ENCODE measurements at places on chromosomes 7 and 10.
A peak's percentile ranks its signal among the peaks of the same experiment; 100 is the strongest.

DNA sequence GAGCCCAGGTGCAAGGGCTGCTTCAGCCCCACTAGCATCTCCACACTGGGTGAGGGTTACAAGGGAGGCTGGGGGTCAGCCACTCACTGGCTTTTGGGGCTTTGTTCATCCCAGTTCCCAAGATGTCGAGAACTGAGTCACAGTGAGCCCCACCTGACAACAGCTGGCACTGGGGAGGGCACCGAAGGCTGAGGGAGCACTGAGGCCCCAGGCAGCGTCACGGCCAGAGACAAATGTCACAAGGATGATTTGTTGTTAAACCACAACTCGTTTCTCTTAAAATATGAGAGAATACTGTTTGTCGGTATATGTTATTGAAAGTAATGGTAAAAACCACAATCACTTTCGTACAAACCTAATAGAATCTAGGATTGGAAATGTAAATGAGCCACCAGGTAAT is 219.9 kb downstream of the CELF2 start:
- no peak for DNase-seq

GRCh38 chr10:7378602-7379403 is 32.0 kb downstream of the SFMBT2 start:
- no peak for DNase-seq

GRCh38 chr7:45985902-45986301 is 64.8 kb upstream of the IGFBP3 start:
- DNase-seq, result peak; percentile 52

- no peak for DNase-seq
These were observed 3.5 kb downstream of the SHH start for GRCh38 chr7:155808549-155809331.

DNA sequence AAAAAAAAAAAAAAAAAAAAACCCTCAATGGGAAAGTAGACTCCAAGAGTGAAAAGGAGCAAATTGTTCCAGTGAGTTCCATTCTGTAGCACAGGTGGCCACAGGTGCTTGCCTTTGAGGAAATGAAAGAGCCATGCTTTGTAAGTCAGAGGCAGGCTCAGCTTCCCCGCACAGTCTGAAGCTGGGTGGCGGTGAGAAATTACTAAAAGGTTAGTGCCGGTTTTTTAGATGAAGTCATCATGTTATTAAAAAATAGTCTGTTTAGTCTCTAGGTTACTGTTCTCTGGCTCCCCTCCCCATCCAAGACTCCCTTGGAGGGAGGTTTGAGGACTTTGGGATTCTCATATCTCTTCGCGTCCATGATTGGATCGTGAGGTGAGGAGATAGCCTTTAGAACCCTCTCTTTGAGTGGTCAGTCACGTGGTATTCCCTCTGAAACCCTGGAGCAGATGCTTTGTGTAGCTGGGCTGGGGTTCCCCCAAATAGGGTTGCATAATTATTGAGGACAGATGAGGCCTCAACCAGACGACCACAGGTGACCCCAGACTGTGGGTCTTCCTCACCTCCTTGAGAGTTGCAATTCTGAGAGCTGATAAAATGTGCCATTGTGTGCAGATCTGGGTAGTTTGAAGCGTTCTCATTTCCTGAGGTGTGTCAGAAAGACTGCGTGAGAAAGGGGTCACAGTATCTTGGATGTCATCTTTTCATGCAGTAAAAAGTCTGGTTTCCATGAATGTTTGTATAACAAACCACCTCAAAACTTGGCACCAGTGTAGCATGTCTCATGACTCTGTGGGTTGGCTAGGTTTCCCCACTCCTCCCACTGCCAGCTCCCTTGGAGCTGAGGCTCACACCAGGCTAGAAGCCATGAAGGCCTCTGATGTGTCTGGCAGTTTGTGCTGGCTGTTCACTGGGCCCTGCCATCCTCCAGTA is 27.1 kb downstream of the OGDH start:
- peak; percentile 67 for DNase-seq

- no peak for DNase-seq
These were observed 34.0 kb downstream of the PODXL start for GRCh38 chr7:131522325-131522930.

DNA sequence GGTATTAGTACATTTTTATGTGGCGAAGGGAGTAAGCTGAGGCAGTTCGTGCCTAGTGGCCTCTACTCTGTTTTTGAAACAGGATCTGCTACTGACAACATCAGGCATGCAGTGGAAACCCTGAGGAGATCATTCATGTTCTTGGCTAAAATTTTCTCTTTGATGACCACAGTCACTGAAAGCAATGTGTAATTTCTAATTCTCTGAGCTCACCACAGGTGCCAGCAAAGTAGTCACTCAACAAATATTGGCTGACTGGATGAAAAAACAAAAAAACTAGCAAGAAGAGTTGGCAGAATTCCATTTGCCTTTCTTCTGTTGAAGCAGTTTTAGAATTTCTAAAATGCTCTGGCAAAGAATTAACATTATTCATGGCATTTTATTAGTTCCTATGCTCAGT is 176.5 kb upstream of the KCTD7 start:
- no peak for DNase-seq

GRCh38 chr10:96538683-96539082 is 25.0 kb upstream of the TLL2 start:
- no peak for DNase-seq
